NCI-H1436 treated with DMSO at 0.1 percent for 48 hours (cell line): ENCODE measurements at places on chromosomes 6 and 20.

- no peak for DNase-seq
These were observed 55.9 kb downstream of the TBC1D7 start for GRCh38 chr6:13272131-13273046.

- DNase-seq = no peak
These were observed 31.8 kb downstream of the SAYSD1 start for GRCh38 chr6:39083231-39083634.

DNA sequence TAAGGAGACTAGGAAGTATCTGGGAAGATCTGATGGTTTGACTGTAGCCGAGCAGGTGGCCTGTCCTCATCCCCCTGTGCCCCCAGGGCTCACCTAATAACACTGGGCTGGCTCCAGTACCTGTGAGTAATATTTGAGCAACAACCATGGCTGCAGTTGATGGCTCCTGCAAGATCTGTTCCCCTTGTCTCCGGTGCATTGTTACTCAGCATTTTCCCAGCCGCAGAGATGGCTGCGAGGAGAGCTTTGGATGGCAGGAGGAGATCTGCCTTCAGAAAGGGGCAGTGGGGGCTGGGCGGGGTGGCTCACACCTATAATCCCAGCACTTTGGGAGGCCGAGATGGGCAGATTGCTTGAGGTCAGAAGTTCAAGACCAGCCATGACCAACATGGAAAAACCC, 39.3 kb downstream of the PTK7 start:
- DNase-seq = no peak

GRCh38 chr6:63598049-63599036, 26.1 kb downstream of the LOC128125822 start:
- peak; percentile 62 for DNase-seq

GRCh38 chr20:54131675-54132611, 41.8 kb downstream of the CYP24A1 start:
- no peak for DNase-seq

DNA sequence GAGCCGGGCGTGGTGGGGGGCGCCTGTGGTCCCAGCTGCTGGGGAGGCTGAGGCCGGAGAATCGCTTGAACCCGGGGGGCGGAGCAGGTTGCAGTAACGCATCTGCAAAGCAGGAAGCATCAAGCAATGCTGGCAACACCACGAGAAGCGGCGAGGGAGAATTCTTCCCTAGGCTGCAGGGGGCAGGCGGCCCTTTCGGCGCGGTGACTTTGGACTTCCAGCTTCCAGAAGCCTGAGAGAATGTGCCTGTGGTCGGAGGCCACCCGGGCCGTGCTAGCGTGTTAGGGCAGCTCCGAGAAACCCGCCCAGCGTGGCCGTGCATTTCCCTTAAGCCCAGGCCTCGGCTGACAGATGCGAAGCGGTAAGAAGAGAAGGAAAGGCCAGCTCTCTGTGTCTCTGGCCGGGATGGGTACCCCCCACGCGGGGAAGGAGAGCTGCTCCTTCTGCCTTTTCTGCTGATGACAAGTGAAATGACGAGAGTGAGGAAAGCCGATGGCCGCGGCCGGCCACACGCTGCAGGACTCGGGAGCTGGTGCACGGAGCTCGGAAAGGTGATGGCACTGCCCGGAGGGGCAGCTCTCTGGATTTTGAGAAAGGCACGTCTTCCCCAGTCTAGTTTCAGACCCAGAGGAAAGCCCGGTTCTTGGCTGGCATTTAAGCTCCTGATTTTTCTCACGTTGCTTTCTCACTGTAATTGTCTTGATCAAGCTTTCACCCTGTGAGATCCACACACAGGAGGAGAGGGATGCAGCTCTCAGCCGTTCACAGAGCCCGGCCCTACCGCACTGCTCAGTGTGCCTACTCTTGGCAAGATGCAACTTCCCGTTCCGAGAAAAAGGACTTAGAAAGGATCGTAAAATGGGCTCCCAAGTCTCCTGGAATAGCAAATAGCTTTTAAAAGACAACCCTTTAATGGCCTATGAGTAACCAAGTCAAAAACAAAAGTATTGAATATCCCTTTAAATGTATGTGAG, 68.3 kb upstream of the EXOC2 start:
- no peak for DNase-seq

- no peak for DNase-seq
These were observed 16.5 kb upstream of the BHLHE23 start for GRCh38 chr20:63023071-63023935.

GRCh38 chr20:38270869-38271605, 10.5 kb upstream of the KIAA1755 start:
- DNase-seq = no peak

GRCh38 chr6:151240036-151240685, 394 bp downstream of the AKAP12 start:
- DNase-seq = no peak

GRCh38 chr6:122869437-122870024, 80.5 kb downstream of the SMPDL3A start:
- peak; percentile 40 for DNase-seq

GRCh38 chr6:157314705-157315321, 8.5 kb downstream of the TMEM242 start:
- DNase-seq = no peak

- DNase-seq = no peak
These were observed 119.7 kb downstream of the PREX1 start for GRCh38 chr20:48708116-48708515.

- DNase-seq = no peak
These were observed 812.8 kb upstream of the SLC35B3 start for GRCh38 chr6:9248133-9248532.

- DNase-seq = no peak
These were observed 58.9 kb downstream of the SASH1 start for GRCh38 chr6:148401571-148401970.

DNA sequence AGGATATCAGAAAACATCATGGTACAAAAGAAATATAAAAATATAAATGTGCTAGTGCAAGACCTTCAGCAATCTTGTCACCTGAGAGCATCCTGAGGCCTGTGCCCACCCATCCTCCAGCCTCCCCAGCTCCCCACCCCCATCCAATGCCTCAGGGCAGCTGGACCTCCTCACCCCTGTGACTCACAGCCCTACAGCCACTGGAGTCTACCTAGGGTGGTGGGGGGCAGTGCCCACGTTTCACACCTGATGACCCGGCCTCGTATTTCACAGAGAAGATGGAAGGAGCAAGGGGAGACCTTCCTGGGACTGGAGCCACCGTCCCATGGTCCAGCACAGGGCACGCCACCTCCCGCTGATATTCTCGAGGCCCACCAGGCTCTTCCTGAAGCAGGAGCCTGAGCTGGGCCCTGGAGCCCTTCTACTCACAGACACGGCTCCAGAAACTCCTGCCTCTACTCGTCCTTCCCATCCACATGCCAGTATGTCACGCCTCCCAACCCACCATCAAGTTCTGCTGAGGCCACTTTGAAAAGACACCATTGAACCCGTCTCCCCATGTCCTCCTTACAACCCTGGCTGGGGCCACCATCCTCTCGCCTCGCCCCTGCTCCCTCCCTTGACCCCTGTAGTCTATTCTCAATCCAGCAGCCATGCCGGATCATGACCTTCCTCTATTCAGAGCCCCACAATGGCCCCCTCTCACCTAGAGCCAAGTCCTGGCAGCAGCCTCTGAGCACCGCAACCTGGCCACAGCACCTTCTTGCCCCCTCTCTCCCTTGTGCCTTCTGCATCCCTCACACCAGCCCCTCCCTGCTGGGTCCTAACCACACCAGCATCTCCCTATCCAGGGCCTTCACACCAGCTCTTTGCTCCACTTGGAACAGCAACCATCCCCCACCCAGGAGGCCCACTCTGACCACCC, 13.3 kb downstream of the APMAP start:
- DNase-seq = no peak

GRCh38 chr20:13142143-13142542, 78.9 kb upstream of the ISM1 start:
- no peak for DNase-seq

GRCh38 chr20:16526433-16527380, 46.5 kb downstream of the KIF16B start:
- no peak for DNase-seq

DNA sequence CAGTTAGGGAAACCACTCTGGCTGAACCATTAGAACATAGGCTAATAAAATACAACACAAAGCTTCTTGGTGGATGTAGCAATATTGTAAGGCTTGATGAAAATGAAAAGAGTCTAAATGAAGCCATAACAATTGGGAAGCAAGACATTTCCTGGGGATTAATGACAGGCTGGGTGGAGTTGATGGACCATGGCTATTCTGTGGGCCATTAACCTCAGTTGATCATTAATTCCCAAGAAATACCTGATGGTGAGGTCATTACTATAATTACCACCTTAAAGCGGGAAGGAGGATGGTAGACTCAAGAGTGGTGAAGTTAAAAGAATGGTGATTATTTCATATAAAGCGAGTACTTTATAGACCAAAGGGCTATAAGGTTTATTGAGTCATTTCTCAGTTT, 455.8 kb upstream of the MAP3K7 start:
- no peak for DNase-seq
